ENCODE measurements at places on chromosomes 4 and X.

DNA sequence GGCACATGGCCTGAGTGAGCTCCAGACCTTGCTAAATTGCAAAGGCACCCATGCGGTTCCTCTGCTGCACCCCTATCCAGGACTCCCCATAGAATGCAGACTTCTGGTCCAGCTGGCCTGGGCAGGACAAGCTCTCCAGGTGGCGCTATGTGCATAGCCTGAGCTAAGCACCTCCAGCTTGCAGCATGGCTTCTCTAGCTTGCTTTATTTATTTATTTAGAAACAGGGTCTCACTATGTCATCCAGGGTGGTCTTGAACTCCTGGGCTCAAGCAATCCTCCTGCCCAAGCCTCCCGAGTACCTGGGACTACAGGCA, 5.5 kb upstream of the WFS1 start:
- no peak for DNase-seq

- DNase-seq = no peak
These were observed 48.2 kb upstream of the UXT start for GRCh38 chrX:47707031-47707780.

GRCh38 chr4:2949782-2950125, 13.5 kb downstream of the NOP14 start:
- no peak for DNase-seq

- no peak for DNase-seq
These were observed 26.0 kb downstream of the SH3TC1 start for GRCh38 chr4:8224975-8225625.

DNA sequence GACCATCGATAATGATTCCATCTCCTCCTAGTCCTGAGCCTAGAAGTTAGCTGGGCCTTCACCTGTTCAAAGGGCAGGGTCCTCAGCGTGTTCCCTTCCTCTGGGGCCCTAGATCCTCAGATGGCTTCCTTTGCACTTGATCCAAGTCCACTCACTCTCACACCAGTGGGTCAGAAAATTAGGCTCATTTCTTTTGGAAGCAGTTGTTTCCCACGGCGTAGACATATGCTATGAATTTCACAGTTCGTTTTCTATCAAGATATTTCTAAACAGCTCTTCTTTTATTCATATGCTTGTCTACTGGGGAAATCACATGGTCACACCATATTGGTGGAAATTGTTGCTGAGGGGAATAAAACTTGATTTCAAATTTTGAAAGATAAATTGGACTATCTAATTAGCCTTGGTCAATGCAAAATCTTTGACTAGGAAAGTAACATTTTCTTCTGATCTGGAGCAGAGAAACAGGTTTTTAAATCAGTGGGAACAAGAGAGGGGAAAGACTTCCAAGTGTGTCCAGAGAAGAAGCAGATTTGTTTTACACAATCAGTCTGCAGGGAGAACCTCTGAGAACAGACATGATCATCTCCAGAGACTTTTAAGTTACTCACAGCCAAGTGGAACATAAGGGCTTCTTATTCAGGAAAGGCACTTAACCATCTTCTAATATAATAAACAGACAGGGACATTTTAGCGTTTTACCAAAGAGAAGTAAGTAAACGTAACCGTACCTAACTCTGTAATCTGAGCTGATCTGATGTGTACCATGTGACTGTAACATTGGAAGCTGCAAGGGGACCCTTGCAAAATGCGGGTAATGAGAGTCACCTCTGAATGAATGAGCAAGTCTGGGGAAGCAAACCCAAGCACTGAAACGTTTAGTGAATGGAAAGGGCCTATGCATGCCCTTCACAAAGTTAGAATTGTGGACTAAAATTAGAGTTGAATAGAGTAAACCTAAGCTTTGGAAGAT, 455.7 kb upstream of the FAT1 start:
- DNase-seq = no peak

DNA sequence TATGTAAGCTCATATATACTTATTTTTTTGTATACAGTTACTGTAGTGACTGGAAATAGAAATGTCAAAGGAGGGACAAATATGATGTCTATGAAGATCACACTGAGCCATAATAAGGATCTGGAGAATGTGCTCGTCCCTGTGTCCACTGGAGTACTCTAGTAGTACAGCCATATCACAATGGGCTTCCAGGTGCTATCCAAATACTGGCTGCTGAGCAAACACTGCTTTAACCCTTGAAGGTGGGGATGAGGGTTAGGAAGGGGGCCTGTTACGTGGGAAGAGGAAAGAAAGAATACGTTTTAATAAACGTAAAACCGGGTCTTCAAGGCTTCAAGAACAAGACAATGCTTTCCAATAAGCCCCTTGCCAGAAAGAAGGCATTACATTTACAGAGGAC, 29.8 kb upstream of the TMEM150C start:
- DNase-seq = no peak

DNA sequence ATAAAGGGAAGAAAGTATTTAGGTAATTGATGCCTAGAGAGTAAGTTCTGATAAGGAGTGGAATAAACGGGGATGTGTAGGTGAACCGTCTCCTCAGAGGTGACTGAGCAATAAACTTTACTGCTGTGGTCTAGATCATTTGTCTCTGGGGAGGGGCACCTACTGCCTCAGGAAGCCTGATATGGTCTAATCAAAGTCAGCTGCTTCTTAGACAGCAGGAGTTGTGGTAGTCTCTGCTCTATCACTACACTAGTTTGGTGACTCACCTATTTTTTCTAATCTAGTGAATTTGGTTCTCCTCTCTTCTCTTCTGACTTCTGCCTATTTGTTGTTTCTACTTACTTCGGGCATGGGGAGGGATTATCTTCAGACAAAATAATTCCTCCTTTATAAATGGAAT, 95.1 kb upstream of the STIM2 start:
- DNase-seq = no peak

DNA sequence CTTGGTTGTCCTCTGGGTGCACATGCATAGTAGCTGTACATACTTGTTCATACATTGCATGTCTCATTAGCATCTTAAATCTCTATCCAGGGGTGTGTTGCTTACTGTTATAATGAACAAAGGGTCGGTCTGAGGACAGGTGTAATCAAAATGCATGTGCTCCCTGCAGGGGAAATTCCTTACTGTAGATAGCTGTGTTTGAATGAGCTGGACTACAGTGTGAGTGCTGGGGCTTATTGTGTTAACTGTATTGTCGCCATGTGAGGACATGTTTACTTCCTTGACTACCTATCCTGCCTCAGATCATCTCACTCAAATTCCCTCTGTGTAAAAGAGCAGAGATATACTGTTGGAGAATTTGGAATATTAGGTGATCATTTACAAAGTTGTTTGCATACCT, 98.7 kb downstream of the KLHL34 start:
- no peak for DNase-seq
